ENCODE measurements at places on chromosomes 11 and 22.

DNA sequence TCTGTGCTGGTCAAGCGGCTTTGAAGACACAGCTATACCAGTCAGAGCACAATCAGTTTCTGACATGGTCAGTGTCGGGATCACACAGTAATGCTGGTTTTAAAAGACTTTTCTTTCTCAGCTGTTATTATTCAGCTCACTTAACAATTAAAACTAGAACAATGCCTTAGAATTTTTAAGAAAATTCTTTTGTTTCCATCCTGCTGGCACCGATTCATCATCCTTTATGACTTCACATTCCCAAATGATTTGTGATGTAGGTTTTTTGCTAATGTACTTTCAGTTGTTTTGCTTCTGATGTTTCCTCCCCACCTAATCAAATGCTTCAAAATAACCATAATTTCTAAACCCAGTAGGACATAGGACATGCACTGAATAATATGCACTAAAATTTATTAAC lies 34.5 kb upstream of the OLFML1 start:
- DNase-seq, result no peak
- no peak overlapping the region for H3K27ac ChIP-seq
- no peaks in the 10 kb centered on the region for H3K4me1 ChIP-seq
- H3K4me3 ChIP-seq, result no peak overlapping the region
- no peaks in the 10 kb centered on the region for H3K27me3 ChIP-seq

- H3K27ac ChIP-seq, result peak overlapping the region; percentile 95
- H3K4me3 ChIP-seq, result peak overlapping the region; percentile 88
- H3K36me3 ChIP-seq, result peaks cover 8% of the 10 kb centered on the region
- no peaks in the 10 kb centered on the region for H3K27me3 ChIP-seq
- peaks cover 34% of the 10 kb centered on the region for H3K4me1 ChIP-seq
Observed at GRCh38 chr11:108224911-108225786, 2.3 kb downstream of the ATM start.

GRCh38 chr22:33561149-33561807 lies 359.0 kb downstream of the LARGE1 start:
- no peak overlapping the region for H3K4me3 ChIP-seq
- no peaks in the 10 kb centered on the region for H3K36me3 ChIP-seq
- no peak for DNase-seq
- H3K4me1 ChIP-seq, result no peaks in the 10 kb centered on the region

DNA sequence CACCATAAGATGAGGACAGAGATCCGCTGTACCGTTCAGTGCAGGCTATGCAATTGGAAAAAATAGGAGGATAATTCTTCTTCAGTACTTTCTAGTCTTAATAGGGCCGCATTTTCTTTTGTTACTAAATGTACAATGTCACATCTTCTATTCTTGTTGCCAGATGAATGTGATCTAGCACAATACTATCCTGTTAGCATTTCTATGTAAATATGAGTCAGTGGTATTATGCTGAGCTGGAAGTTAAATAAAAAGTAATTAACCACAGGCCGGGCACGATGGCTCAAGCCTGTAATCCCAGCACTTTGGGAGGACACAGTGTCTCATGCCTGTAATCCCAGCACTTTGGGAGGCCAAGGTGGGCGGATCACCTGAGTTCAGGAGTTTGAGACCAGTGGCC lies 24.4 kb upstream of the BIRC3 start:
- H3K27me3 ChIP-seq, result no peaks in the 10 kb centered on the region
- DNase-seq, result no peak
- H3K27ac ChIP-seq, result no peak overlapping the region
- H3K36me3 ChIP-seq, result no peaks in the 10 kb centered on the region
- H3K4me3 ChIP-seq, result no peak overlapping the region
- peaks cover 27% of the 10 kb centered on the region for H3K4me1 ChIP-seq

GRCh38 chr22:36359470-36359996 lies 28.2 kb downstream of the MYH9 start:
- peak overlapping the region; percentile 52 for H3K4me3 ChIP-seq
- H3K27me3 ChIP-seq, result no peaks in the 10 kb centered on the region

- H3K27ac ChIP-seq, result no peak overlapping the region
- no peak overlapping the region for H3K4me3 ChIP-seq
- no peaks in the 10 kb centered on the region for H3K36me3 ChIP-seq
- H3K27me3 ChIP-seq, result no peaks in the 10 kb centered on the region
- H3K4me1 ChIP-seq, result peaks cover 12% of the 10 kb centered on the region
Observed at GRCh38 chr11:129248618-129249017, 56.5 kb upstream of the ARHGAP32 start.

- no peak overlapping the region for H3K27ac ChIP-seq
- H3K4me3 ChIP-seq, result no peak overlapping the region
- no peaks in the 10 kb centered on the region for H3K4me1 ChIP-seq
- DNase-seq, result no peak
- no peaks in the 10 kb centered on the region for H3K36me3 ChIP-seq
Observed at GRCh38 chr11:70743329-70743728, 345.0 kb downstream of the CTTN start.

DNA sequence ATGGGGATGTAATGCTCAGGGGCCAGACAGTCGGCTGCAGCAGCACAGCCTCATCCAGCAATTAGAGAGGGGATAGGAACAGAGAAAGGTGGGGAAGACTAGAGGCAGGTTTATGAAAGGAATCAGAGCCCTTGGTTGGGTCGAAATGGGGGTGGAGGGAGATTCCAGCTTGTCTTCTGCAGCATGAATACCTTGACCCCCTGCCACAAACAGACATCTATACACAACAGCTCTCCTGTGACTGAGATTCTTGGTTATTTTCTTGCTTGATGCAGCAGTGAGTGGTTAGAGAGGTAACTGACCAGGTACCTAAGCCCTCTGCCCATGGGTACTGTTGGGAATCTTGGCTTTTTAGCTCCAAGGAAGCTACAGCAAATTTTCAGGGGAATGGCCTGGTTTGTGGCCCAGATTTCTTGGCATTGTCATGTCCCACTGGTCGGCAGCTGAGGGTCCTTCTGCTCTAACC lies at the start of gene TRIM49D1:
Gene TRIM49D1, minus strand, starts transcription at position 51 of the 466 bp plus-strand sequence. CDS start 4,535 bp downstream, outside the sequence.
- no peaks in the 10 kb centered on the region for H3K27me3 ChIP-seq
- no peaks in the 10 kb centered on the region for H3K4me1 ChIP-seq
- no peaks in the 10 kb centered on the region for H3K36me3 ChIP-seq
- no peak for DNase-seq

DNA sequence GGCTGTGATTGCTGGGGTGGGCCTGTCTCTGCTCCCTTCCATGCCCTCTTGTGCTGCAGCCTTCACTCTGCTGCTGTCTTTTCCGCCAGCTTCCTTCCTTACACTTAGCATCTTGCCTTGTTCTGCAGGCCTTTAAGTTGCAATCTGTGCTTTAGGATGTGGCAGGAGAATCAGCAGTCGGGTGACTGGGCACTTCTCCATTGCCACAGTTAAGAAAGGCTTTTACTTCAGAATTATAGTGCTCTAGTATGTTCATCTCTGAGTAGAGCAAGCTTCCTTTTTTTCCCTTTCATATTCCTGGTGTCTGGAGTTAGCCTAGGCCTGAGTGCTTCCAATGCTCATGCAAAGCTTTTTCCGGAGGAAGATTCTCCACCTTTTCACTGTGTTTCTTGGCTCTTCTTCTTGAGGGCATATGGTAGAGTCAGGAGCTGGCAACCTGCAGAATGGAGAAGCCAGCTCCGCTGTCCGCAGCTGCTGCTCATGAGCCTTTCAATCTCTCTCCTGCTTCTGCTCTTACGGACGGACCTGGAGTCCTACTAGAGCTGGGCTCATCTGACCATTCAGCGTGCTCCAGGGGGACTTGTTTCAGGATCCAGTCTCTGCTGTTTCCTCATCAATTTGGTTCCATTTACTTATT lies 20.2 kb downstream of the PPP6R2 start:
- H3K4me3 ChIP-seq, result no peak overlapping the region
- no peak for DNase-seq
- H3K27ac ChIP-seq, result no peak overlapping the region
- H3K4me1 ChIP-seq, result peaks cover 8% of the 10 kb centered on the region

DNA sequence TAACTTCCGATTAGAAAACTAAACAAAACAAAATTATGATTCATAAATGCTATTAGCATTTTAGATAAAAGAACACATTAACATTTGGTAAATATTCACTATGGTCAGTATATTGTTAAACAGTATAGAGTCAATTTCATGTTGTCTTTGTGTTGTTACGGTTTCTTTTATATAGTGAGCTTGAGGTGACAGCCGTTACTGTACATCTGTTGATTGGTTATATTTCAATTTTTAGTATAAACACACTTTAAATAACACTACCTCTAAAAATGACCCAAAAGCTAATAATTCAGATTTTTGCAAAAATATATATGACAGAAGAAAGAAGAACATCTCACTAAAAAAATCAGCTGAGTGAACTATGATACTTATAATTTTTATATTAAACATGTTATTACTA lies 249.0 kb upstream of the LUZP2 start:
- no peaks in the 10 kb centered on the region for H3K27me3 ChIP-seq
- H3K36me3 ChIP-seq, result no peaks in the 10 kb centered on the region
- no peak overlapping the region for H3K27ac ChIP-seq
- H3K4me3 ChIP-seq, result no peak overlapping the region
- no peaks in the 10 kb centered on the region for H3K4me1 ChIP-seq
- DNase-seq, result no peak

DNA sequence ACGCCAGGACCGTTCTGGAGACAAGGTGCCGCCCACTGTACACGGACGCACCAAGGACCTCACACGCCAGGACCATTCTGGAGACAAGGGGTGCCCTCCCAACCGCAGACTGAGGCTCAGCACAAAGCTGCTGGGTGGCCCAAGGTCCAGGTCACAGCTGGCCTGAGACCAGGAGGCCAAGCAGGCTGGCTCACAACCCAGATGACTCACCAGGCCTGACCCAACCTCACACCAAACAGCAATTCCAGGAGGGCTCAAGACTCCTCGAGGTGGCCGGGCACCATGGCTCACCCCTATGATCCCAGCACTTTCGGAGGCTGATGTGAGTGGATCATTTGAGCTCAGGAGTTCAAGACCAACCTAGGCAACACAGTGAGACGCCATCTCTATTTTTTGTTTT lies 14.8 kb downstream of the BRD1 start:
- no peak for DNase-seq
- no peak overlapping the region for H3K4me3 ChIP-seq
- H3K36me3 ChIP-seq, result peaks cover 15% of the 10 kb centered on the region

DNA sequence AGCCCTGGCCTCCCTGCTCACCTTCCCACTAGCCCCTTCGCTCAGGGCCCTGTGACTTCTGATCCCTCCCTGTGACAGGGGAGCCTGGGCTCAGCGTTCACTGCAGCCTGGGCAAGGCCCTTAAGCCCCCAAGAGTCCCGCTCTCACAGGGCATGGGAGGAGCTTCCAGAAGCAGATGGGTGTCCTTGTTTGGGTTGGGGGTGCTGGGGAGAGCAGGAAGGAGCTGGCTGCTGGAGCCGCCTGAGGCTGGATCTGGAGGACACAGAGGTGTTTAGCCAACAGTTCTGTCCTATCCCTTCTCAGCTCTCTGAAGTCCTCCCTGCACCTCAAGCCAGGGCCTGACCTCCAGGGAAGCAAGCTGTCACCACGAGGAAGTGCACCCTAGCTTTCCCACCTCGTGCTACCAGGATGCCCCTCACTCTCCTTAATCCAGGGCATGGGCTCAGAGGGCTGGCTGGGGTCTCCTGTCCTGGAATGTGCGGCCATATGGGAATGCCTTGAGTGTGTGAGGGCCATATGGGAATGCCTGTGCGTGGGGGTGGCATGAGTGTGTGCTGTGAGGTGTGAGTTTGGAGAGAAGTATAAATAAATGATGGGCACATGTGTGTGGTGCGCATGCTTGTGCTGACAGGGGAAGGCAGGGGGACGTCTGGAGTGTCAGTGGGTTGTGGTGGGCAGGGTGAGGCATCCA lies 25.0 kb upstream of the TUB start:
- no peaks in the 10 kb centered on the region for H3K36me3 ChIP-seq
- DNase-seq, result no peak
- H3K27ac ChIP-seq, result no peak overlapping the region
- no peaks in the 10 kb centered on the region for H3K27me3 ChIP-seq

- H3K36me3 ChIP-seq, result no peaks in the 10 kb centered on the region
- no peak overlapping the region for H3K4me3 ChIP-seq
- peaks cover 19% of the 10 kb centered on the region for H3K4me1 ChIP-seq
- no peak overlapping the region for H3K27ac ChIP-seq
- DNase-seq, result no peak
Observed at GRCh38 chr11:72646472-72646871, 27.8 kb downstream of the PDE2A start.

- peaks cover 96% of the 10 kb centered on the region for H3K4me1 ChIP-seq
- peaks cover 6% of the 10 kb centered on the region for H3K36me3 ChIP-seq
- no peak for DNase-seq
- no peaks in the 10 kb centered on the region for H3K27me3 ChIP-seq
Observed at GRCh38 chr11:2385156-2386151, 8.3 kb downstream of the CD81 start.

DNA sequence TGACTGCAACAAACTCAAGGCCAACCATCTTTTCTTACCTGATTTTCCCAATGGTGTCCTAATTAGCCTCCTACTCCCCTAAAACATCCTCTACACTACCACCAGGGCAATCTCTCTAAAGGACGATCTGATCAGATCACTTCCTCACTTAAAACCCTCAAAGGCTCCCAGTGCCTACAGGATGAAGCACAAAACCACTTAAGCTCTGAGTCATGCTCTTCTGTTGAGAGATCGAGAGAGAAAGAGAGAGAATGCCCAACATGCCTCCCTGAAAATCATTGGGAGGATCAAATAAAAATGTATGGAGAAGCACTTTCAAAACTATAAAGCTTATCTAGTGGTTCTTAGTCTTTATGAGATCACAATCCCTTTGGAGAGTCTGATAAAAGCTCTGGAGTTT lies 171.1 kb downstream of the CADM1 start:
- H3K27me3 ChIP-seq, result no peaks in the 10 kb centered on the region
- no peak overlapping the region for H3K4me3 ChIP-seq
- no peak overlapping the region for H3K27ac ChIP-seq
- no peak for DNase-seq
- H3K36me3 ChIP-seq, result no peaks in the 10 kb centered on the region
- no peaks in the 10 kb centered on the region for H3K4me1 ChIP-seq

GRCh38 chr22:22721681-22722354 lies 77.4 kb downstream of the GGTLC2 start:
- no peak overlapping the region for H3K4me3 ChIP-seq
- no peak for DNase-seq
- H3K36me3 ChIP-seq, result no peaks in the 10 kb centered on the region
- no peak overlapping the region for H3K27ac ChIP-seq

DNA sequence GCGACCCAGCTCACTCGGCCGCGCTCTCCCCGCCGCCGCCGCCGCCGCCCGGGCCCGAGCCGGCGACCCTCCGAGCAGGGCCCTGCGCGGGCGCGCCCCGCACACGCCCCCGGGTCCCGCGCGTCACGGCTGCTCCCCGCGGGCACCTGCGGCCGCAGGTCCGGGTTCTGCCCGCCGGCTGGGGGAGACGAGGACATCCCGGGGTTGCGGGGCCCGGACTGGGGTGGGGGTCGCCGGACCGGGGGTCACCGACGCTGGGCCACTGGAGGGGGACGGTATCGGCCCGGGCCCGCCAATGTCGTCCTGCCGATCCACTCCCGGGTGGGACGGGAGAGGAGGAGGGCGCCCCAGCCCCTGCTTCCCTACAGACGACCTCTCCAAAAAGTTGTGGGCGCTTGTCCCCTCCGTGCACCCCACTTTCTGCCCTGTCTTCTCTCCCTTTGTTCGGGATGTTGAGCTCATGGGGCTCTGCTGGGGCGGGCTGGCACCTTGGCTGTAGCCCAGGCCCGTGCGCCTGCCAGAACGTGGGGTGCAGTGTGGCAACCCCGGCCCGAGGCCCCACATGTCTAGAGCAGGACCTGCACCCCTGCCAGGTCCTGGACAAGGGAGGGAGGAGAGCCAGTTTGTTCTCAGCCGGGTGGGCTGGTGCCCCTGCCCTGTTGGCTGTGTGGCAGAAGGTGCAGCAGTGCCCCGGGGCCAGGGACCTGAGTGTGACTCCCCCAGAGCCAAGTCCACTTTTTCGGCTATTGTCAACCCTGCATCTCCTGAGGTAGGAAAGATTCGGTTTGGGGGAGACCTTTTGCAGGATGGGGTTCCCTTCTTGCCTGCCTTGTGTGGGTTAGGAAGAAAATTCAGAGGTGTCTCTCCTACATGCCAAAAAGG lies 40.2 kb upstream of the CELSR1 start:
- no peak overlapping the region for H3K27ac ChIP-seq
- peak overlapping the region; percentile 87 for H3K4me3 ChIP-seq
- DNase-seq, result no peak
- no peaks in the 10 kb centered on the region for H3K27me3 ChIP-seq
- H3K4me1 ChIP-seq, result peaks cover 15% of the 10 kb centered on the region

Data from thoracic aorta (tissue), 2 donors.